Stimulated activated naive CD4-positive, alpha-beta T cell treated with Interleukin-2 at 50 U/mL for 16 hours (primary cell): ENCODE measurements at places on chromosomes 4 and X.

- DNase-seq = no peak
These were observed 15.7 kb upstream of the N4BP2 start for GRCh38 chr4:40040908-40041307.

- DNase-seq = no peak
These were observed 141.4 kb upstream of the SMIM10 start for GRCh38 chrX:134849390-134849789.

- no peak for DNase-seq
These were observed 205.1 kb upstream of the CTSO start for GRCh38 chr4:156158747-156159146.

DNA sequence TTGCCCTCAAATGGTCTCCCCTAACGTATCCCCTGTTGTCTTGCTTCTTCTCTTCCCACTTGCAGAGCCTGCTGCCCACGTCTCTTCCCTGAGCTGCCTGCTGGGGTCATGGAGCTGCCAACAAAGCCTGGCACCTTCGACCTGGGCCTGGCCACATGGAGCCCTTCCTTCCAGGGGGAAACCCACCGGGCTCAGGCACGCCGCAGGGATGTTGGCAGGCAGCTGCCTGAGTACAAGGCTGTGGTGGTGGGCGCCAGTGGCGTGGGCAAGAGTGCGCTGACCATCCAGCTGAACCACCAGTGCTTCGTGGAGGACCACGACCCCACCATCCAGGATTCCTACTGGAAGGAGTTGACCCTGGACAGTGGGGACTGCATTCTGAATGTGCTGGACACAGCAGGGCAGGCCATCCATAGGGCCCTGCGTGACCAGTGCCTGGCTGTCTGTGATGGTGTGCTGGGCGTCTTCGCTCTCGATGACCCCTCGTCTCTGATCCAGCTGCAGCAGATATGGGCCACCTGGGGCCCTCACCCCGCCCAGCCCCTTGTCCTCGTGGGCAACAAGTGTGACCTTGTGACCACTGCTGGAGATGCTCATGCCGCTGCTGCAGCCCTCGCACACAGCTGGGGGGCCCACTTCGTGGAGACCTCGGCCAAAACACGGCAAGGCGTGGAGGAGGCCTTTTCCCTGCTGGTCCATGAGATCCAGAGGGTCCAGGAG, 2.9 kb downstream of the ERAS start:
- no peak for DNase-seq

- DNase-seq = no peak
These were observed 60.5 kb downstream of the TMA16 start for GRCh38 chr4:163554870-163555465.

- no peak for DNase-seq
These were observed 40.5 kb downstream of the AGA start for GRCh38 chr4:177401658-177402273.

DNA sequence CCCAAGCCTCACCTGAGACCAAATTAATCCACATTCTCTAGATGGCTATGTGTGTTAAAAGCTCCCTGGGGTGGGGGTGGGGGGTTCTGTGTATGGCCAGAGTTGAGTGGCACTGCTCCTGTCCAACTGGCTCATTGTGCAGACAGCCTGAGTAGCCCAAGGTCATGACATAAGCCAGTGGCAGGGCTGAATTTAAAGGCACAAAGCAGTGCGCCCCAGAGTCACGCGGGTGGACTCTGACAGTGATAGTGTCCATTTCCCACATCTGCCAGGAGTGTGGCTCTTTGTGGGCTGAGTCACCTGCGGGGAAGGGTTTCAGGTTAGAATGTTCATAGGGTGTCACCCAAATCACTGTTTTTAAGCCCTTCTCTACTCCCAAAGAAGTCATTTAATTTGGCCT, 45.4 kb downstream of the SCD5 start:
- no peak for DNase-seq

DNA sequence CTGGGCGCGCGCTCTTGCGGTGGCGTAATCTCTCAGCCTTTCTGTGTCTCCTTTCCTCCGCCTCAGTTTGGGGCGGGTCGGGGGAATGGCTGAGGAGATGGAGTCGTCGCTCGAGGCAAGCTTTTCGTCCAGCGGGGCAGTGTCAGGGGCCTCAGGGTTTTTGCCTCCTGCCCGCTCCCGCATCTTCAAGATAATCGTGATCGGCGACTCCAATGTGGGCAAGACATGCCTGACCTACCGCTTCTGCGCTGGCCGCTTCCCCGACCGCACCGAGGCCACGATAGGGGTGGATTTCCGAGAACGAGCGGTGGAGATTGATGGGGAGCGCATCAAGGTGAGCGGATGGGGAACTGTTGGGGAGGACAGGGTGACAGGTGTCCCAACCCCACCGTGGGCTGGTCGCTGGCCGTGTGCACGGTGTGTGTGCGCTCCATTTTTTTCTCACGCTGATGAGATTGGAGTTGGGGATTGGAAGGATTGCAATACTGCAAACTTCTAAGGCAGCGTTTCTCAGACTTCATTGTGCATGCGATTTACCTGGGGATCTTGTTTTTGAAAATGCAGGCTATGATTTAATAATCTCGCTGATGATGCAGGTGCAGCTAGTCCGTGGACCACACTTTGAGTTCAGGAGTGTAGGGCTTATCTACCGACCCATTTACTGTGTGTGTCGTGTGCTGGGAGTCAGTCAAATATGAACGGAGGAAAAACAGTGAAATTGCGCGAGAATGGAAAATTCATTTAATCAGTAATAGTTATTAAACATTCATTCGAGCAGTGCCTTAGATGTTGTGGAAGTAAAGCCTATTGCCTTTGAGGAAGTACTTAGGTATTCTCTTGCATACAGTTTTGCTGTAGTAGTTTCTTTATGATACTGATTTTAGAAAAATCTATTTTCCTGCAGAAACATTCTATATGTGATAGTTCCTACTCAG, at the start of gene RAB33B:
TSS of gene RAB33B (plus strand) at position 11 of the 935 bp plus-strand sequence. CDS start at position 86, 75 bp downstream.
- no peak for DNase-seq
